ENCODE measurements at places on chromosomes 2 and 18. TPM values are rescaled to one million over a fixed set of nuclear protein-coding genes. Genes with fewer than 3 reads are reported as not detected.
A peak's percentile ranks its signal among the peaks of the same experiment; 100 is the strongest.

GPR55 gene
- polyA plus RNA-seq: not detected

- peak; percentile 16 for DNase-seq
Measured at GRCh38 chr2:174959787-174960186, 45.4 kb downstream of the CHN1 start.

DNA sequence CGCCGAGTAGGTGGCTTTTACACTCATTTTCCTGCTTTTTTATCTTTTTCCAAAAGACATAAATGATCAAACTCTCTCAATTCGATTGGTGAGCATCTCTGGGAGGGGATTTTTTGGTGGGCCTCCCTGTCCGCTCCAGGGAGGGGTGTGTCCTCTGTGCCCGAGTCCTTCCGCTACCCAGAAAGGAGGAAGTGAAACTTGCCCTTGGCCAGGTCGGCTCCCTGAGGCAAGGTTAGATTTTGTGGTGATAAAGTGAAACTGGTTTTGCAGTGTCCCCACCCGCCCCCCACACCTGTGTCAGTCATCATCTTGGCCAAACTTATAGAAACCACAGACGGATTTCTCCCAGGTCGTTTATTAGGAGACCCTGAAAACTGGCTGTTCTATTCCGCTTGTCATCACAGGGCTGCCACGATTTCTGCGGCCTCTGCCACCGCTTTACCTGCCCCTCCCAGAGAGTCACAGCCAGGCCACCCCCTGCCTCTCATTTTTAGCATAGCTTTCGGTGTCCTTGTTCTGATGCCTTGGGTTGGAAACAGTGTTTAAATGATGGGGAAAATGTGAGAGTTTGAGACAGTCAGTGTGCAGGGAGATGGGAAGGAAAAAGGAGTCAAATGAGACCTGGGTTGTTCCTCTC lies 93.6 kb downstream of the SH3BP4 start:
- DNase-seq: no peak

DNA sequence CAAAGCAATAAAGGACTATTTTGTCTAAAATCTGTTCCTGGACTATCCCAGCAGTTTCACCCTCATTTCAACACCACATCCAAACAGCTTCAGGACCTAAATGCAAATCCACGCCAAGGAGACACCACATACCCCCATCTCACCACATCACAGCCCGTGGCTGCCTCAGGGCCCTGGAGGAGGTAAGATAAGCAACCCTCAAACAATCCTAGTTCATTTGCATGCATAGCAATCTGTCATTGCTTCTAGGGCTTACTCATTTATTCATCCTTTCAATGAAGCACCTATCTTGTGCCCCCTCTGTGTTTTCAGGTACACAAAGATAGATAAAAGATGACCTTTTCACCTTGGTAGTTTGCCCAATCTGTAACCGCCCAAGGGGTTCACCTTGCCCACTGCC lies 86.5 kb downstream of the VSNL1 start:
- no peak for DNase-seq

MAP3K19 gene
- polyA plus RNA-seq: not detected

GRCh38 chr2:24929230-24929629 lies 9.2 kb upstream of the ADCY3 start:
- DNase-seq: no peak

DNA sequence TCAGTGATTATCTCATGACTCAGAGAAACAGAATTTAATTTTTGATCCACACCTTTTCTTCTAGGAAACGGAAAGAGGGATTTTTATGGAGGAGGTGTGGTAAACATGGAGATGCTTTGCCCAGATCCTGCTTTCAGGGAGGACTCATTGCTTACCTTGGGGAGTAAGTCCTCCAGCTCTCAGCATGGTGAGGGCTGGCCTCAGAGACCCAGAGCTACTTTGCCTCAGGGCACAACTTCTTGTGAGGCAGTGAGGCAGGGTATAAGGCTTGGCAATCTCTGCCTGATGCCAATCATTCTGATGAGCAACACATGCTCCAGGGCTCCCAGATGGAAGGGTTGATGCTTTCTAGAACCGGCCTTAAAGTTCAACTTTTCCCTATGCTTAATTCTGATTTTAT lies 189.9 kb upstream of the DCC start:
- no peak for DNase-seq

- no peak for DNase-seq
Measured at GRCh38 chr2:26640781-26641564, at the start of gene CIB4. TSS of gene CIB4 (minus strand) at chr2:26641366. CDS start at chr2:26641314, 52 bp downstream.

GRCh38 chr18:56637711-56638231 lies 621 bp downstream of the TXNL1 start:
- no peak for DNase-seq

MEP1B gene
- not detected for polyA plus RNA-seq

NEU2 gene
- polyA plus RNA-seq: not detected

PREB gene
- 38.9 TPM for polyA plus RNA-seq

DNA sequence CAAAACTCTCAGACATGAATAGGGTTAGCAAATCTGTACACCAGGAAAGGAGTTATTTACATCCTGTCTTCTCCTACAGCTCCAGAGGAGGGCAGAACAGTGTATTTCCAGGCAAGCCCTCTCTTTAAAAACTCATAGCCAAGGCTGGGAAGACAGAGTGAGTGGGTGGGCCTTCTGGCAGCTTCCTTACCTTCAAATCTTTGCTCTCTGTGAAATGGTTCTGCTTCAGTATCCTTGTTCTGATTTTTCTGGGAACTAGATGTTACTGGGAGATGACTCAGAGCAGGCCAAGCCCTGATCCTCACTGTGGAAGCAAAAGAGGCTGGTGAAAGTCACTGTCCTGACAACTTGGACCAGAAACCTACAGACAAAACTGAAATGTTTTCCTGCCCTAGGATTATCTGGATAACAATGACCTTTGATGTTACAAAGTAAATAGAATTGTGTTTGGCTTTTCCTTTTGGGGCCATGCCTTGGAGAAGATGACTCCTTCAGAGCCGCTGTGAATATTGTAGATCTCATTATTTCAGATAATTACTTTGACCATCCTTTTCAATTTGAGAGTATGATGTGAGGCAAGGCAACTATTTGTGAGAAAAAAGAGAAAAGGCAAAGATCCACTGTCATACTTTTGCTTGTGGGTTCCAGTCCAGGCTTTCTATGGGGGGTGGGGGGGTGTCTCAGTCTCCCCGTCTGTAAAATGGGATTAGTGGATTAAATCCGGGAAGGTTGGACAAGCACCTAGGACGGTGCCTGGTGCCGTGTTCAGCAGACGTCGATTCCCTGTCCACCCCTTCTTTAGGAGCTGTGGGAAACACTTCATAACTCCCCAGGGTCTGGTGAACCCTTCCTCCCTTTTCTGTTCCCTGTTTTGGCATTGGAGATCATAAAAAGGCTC lies 644 bp upstream of the QPCT start:
- peak; percentile 87 for DNase-seq

SOCS6 gene
- polyA plus RNA-seq: 16.5 TPM

MYCN gene
- polyA plus RNA-seq: 5.5 TPM

DNA sequence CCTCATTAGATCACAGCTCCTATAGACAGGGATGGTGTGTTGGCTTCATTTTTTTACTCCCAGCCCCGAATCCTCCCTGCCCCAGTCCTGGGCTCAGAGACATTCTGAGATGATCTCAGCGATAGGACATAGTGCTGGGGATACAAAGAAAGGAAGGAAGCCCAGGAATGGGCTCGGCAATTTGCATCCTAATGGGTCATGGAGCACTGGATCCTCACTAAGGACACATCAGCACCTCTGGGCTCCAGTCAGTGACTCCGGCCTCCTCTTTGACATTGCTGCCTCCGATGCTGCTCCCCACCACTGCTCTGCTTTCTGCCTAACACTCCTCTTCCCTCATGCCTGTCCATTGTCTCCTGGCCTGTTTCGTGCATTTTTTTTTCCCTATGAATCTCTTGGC lies 489.1 kb downstream of the STK39 start:
- DNase-seq: no peak

GRCh38 chr2:9300214-9300613 lies 93.6 kb downstream of the ASAP2 start:
- no peak for DNase-seq

DNA sequence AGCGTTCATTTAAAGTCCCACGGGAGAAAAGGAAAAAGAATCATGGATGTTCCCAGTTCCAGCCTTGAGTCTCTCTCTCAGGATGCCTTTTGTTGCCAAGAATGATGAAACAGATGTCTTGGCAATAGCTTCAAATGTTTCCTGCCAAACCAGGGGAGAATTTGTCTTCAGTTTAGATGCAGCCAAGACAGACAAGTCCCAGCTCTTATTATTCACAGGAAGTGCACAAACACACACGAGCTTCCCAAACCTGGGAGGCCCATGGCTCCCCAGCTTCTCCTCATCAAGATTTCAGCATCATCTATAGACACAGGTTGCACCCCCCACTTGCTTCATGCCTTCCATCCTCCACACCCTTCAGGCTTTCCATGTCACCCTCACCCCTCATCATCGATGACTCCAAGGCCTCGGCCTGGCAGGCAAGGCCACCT lies 45.9 kb downstream of the HS1BP3 start:
- peak; percentile 96 for DNase-seq

- DNase-seq: no peak
Measured at GRCh38 chr2:201950606-201951005, 83.0 kb upstream of the FZD7 start.

DNA sequence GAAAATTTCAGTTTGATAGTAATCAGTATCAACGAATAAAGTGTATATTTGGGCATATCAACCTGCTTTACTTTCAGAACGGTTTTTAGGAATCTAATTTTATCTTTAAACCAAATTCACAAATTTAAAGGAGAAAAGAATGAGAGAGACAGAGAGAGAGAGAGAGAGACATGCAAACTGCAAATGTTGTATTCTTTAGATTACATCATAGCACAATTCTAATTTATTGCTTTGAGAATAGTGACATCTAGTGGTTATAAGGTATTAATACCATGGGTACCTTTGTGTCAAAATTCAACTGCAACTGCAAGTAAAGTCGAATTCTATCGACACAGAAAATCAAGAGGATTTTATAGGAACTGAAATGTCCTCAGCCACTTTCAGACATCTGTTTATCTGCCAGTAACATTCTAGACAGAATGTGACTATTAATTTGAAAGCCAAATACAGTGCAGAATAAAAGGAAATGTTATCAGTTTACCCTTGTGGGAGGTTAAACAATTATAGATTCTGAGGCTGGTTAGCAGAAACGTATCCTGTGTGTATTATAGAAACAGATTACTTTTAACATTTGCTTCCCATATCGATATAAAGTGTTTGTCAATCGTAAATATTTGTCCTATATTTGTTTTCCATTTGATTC lies 529.8 kb upstream of the VRK2 start:
- DNase-seq: peak; percentile 58

C2orf72 gene
- 0.78 TPM for polyA plus RNA-seq

DNA sequence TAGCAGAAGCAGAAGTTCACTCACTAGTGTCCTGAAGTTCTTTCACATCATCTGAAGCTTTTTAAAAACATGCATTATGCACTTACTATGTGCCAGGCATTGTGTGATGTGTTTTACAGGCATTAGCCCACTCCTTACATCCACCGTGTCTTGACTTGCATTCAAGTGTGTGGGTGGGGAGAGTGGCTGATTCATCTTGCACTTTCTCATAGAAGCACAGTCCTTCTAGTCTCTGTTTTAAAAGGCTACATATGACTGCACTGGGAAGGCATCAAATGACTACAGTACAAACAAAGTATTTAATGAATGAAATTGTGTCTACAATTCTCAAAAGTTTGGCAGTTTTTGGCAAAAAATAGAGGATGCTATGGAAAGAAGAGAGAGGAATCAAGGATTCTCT lies 21.6 kb upstream of the DSC3 start:
- no peak for DNase-seq

GRCh38 chr2:219571311-219572236 lies at the start of gene OBSL1:
TSS of gene OBSL1 (minus strand) at chr2:219571539. CDS start at chr2:219571232, 307 bp downstream.
- DNase-seq: peak; percentile 92

GRCh38 chr2:220310451-220310861 lies 683.0 kb downstream of the SLC4A3 start:
- peak; percentile 75 for DNase-seq

SCN7A gene
- 61.2 TPM for polyA plus RNA-seq

- DNase-seq: no peak
Measured at GRCh38 chr18:46310258-46310657, 206.1 kb downstream of the HAUS1 start.

ACMSD gene
- polyA plus RNA-seq: 0.35 TPM

DNA sequence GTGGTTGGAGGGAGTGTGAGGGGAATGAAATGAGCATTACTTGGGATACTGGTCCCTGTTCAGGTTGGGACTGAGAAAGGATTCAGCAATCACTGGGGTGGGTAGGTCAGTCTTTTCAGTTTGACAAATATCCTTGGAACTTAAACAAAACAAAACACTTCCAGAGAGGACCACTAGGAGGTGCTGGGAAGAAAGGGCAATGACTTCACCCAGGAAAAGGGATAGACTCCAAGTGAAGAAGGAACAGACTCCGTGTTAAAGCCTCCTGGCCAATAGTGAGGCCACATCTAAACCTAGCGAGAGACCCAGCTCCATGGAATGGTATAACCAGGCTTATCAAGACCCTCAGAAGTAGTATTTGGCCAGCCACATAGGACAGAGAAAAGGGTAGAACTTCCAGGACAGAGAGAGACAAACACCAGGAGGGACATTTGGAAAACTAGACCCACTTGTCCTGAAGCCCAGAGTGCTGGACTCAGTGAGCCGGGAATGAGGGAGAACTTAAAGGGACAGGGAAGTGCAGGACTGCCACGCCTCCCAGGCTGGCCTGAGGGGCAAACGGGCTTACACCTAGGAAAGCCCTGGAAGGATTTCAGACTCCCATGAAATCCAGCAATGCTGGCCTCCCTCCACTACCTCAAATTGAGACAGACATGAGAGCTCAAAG lies 19.6 kb upstream of the KCNG3 start:
- DNase-seq: peak; percentile 27

DNA sequence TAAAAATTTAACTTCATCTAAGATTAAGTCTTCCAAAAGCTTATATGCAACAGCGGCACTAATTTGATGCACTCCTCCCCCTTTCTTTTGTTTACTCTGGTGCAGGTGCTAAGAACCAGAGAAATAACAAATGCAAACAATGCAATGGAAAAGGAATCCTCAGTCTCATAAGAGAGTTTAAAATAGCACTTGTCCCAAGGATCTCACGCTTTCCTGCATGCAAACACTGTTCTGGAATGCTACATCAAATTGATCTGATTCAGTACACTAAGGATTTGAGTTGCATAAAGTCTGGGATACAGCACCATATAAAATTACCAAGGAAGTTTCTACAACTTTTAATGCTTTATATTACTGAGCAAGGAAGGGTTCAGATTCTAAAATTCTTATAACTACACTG lies 50.5 kb downstream of the SEPTIN10 start:
- no peak for DNase-seq

DNA sequence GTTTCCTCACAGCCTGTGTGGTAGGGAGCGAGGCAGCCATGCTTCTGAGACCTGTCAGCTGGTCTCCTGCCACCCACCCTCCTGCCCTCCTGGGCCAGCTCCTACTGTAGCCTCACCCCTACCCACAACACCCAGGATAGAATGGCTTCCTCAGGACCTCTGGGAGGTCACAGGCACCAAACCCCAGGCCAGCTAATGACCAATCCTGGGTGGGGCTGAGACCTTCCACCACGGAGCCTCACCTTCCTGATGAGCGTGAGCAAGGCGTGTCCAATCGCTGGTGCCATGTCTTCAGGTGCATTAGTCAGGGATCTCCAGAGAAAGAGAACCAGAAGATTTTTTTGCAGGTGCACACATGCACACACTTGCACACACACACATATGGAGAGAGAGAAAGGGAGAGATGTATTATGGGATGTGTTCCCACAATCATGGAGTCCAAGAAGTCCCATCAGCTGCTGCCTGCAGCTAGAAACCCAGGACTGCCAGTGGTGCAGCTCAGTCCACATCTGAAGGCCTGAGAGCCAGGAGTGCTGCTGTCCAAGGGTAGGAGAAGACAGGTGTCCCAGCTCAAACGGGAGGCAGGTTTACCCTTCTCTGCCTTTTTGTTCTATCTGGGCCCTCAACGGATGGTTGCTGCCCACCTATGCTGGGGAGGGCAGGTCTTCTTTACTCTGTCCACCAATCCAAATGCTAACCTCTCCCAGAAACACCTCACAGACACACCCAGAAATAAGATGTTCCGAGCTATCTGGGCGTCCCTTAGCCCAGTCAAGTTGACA lies 70.4 kb upstream of the HDAC4 start:
- no peak for DNase-seq
